Mesothelial cell of epicardium (in vitro differentiated cells): ENCODE measurements at places on chromosomes 12 and 14.

GRCh38 chr14:100018482-100018881 lies 46.7 kb upstream of the EVL start:
- no peak for DNase-seq

DNA sequence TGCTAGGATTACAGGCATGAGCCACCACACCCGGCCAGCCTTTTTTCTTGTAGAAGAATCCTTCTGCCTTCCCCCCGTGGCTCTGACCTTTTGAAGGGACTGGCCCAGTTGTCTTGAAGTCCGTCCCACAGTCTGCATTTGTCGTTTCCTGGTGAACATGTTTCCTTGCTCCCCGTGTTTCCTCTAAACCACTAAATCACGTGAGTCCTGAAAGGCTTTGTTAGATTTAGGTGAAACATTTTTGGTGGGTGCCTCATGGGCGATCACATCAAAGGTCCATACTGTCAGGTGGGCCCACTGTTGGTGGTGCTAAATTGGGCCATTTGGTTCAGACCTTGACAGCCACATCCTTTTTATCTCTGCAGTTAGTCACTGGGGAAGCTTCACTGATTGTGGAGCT lies 26.3 kb downstream of the MLXIP start:
- DNase-seq = no peak

- DNase-seq = no peak
These were observed 27.1 kb downstream of the ALDH1L2 start for GRCh38 chr12:105057174-105057573.

DNA sequence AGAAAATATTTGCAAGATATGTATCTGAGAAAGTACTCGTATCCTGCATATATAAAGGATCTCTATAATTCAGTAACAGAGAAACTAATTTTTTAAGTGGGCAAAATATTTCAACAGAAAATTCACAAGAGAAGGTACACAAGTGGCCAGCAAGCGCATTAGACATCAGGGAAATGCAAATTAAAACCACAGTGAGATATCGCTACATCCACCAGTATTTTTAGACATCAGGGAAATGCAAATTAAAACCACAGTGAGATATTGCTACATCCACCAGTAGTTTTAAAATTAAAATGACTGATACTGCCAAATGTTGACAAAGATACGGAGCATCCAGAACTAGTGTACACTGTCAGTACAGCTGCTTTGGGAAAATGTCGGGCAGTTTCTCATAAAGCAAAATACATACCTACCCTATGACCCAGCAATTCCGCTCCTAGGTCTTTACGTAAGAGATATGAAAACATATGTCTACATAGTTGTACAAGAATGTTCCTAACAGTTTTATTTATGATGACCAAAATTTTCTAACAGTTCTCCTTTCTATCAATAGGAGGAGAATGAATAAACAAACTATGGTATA lies 2.8 kb upstream of the KCNK13 start:
- DNase-seq = no peak

DNA sequence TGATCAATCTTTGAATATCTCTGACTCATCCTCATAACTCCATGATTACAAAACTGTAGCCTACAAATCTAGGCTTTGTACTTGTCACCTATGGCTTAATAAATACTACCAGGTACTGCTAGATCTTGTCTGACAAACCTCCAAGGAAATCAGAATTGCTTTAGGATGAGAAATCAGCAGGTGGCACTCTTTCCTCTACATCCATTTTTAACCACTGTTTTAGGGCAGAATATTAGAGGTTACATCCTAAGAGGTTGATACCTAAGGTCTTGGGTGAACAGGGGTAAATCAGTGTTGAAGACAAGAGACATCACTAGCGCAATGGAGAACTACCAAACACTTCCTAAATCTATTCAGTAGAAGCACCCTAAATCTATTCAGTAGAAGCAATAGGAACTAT lies 63.1 kb upstream of the SOX5 start:
- no peak for DNase-seq

GRCh38 chr12:91093341-91093740 lies 18.0 kb downstream of the LUM start:
- no peak for DNase-seq

DNA sequence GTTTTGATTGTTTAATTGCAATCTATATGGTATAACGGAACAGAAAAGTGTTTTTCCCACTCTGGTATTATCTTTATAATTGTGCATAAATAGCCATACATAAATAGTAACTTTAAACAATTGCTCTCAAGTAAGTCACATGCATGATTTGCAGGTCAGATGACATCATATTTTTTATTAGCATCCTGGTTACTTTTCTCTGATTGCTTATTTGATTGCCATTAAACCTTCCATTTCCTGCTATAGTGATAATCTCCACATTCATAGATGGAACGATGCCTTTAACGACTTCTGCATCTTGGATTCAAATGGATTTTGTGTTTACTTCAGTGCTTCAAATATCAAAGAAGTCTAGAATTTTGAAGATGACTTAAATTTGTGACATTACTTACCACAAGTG lies 3.5 kb upstream of the KLRK1 start:
- DNase-seq = no peak

GRCh38 chr12:50110762-50111351 lies 1.2 kb upstream of the COX14 start:
- DNase-seq = no peak

DNA sequence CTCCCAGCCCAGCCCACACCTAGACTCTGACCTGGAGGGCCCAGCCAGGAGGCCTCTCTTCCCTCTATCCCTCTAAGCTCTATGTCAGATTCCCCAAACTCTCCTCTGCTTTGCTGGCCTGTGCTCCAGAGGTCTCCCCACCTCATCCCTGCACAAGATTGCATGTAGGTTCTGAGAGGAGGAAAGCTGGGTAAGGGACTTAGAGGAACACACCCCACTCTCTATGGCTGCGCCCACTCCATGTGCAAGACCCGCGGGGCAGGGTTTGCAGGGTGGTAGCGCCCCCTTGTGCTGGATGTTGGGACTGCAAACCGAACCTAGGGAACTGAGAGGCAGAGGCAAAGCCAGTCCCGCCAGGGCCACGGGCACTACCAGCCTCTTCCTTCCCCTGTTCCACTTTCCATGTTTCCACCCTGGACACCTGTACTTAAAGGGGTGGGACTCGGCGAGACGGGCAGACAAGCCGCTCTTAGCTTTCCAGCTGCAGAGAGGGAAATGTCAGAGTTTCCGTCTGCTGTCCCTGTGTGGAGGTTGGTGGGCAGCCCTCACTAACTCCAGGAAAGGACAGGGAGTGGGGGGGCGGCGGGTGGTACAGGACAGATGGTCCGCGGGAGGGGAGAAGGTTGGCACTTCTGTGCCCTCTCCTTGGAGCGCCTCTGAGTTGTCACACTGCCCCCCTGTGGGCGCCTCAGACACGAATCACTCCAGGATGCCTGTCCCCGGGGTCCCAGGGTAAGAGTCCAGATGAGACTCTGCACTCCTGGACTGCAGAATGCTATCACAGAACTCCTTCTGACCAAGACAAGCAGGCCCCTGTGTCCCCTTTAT lies 16.8 kb downstream of the MMP14 start:
- DNase-seq = peak; percentile 99

- no peak for DNase-seq
These were observed 507.6 kb downstream of the PCNX1 start for GRCh38 chr14:71414631-71415403.

DNA sequence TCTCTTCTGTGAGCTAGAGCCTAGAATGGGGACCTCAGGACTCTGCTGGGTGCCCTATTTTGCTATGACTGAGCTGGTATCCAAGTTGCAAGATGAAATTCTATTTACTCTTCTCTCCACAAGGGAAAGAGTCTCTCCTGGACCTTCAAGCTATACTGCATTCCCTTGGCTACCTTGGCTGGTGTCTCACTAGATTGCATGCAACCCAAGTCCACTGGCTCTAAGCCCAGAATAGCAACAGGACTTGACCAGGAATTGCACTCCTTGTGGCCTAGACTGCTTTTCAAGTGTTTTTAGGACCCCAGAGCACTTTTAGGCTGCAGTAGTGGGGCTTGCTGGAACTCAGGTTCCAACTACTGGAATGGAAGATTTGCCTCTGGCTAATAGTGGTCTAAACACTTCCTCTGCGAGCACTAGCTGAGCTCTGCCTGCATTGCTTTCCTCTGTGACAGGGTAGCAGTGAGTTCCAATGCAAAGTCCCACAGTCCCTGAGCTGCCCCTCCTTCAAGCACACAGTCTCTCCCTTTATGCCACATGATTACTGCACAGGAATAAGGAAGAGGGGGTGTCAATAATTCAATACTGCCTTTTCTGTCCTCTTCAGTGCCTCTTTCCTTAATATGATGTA lies 1009.1 kb upstream of the FLRT2 start:
- DNase-seq = no peak

DNA sequence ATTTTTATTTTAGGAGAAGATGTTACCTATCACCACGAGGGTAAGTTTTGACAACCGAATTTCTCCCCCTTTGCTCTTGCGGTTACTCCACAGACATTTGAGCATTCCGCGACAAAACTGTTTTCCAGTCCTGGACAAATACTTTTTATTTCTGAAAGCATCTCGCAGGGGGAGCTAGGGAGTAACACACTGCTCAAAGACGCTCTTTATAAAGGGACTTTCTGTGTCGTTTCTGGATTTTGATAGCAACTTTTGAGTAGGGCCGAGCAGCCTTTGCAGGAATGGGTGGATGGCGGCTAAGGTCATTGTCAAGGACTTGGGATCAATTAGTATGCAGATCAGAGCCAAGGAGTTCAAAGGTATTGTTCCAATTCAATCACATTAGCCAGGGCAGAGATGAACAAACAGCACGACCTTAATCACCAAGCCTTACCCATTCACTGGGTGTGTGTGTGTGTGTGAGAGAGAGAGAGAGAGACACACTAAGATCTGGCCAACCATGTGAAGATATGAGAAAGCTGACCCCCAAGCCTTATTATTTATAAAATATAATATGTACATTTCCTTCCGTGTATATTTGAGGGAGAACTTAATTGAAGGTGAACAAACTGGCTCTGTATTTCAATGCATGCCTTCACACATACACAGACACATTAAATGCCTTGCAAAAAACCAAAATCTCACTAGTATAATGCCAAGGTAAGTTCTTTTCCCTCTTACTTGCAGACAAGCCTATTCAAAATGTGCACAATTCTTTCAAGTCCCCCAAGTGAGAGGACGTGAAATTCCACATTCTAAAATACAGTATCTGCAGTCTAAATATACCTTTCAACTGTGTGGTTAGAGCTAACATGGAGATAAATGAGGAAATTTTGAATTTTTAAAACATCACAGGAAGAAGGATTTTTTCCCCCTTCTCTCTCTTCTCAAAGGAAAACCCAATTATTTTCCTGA lies 613.8 kb downstream of the VRK1 start:
- no peak for DNase-seq

GRCh38 chr12:62632411-62632918 lies 165.8 kb downstream of the MON2 start:
- DNase-seq = peak; percentile 49

- DNase-seq = no peak
These were observed 221.2 kb downstream of the SSPN start for GRCh38 chr12:26416550-26416949.

- DNase-seq = no peak
These were observed 33.1 kb upstream of the FBXO34 start for GRCh38 chr14:55238019-55238680.

- DNase-seq = no peak
These were observed at the start of gene KRT2 for GRCh38 chr12:52651726-52652261. KRT2 (minus strand) TSS chr12:52652211; CDS start chr12:52652142, 69 bp downstream.

GRCh38 chr12:92233346-92234015 lies 87.8 kb upstream of the BTG1 start:
- DNase-seq = no peak

- no peak for DNase-seq
These were observed 4.8 kb upstream of the PLEK2 start for GRCh38 chr14:67416810-67417209.

DNA sequence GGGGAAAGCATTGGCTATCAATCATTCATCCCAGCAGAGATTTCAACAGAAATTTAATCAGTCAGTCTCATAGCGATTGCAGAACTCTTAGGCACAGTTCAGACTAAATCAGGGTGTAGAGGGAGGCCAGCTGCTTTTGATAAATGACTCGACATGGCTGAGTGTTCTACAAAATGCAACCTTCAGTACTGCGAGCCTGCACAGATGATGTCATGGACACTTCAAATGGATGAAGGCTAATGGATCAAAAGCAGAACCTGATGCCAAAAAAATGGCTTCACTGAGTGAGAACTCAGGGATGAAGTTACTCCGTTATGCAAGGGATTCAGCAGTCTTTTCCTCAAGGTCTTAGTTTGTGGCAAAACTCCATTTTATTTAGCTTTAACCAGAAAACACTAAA lies 167.3 kb downstream of the DACT1 start:
- no peak for DNase-seq

DNA sequence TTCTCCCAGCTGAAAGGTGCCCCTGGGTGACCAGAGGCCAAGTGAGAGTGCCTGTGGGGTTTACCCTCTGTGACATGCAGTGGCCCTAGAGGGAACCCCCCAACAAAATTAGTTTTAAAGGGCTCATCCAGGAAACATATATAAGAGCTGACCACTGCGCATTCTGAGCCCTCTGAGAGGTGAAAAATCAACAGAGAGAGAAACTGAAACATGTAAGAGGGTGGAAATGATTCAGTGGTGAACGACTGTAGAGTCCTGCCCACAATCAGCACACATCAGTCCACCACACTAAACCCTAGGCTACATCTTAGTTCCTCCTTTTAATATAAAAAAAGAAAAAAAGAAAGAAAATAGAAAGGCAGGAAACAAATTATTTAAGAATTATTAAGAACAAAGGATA lies 21.0 kb upstream of the ACSM4 start:
- DNase-seq = no peak

DNA sequence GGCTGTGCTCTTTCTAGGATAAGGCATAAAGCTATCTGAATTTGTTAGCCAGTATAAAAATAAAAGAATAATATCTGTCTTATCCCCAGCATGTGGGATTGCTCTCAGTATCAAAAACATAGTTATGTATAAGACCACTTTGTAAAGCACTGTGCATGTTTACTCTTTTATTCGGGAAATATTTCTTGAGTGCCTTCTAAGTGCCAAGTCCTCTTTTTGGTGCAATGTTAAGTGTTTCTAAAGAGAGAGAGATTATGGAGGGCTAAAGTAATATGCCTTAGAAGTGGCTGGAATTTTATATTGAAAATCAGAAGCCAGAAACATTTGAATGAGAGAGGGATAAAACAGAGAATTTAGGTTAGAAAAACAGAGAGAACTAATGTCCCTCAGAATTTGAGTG lies 212.0 kb downstream of the ALG10B start:
- no peak for DNase-seq

- no peak for DNase-seq
These were observed 22.2 kb downstream of the IFNG start for GRCh38 chr12:68137335-68137830.

GRCh38 chr12:77814386-77814785 lies 16.3 kb upstream of the NAV3 start:
- no peak for DNase-seq

GRCh38 chr12:69908203-69908602 lies 83.2 kb downstream of the MYRFL start:
- DNase-seq = no peak

GRCh38 chr14:106268013-106268727 lies 741.8 kb downstream of the TMEM121 start:
- DNase-seq = no peak
